Activated CD4-positive, alpha-beta T cell treated with anti-CD3 and anti-CD28 coated beads, Interleukin-2, Interleukin-6, amounts not matched to agents 100 ng/mL and 50 ng/mL, durations not matched to agents 16 hours and 8 hours (primary cell): ENCODE measurements at places on chromosomes 2 and 18.

GRCh38 chr18:74975001-74975400 lies 233.9 kb downstream of the PTGR3 start:
- DNase-seq = no peak

- DNase-seq = no peak
Observed at GRCh38 chr2:73828389-73828817, 358 bp upstream of the STAMBP start.

- no peak for DNase-seq
Observed at GRCh38 chr2:215874418-215874817, 138.9 kb downstream of the MREG start.

DNA sequence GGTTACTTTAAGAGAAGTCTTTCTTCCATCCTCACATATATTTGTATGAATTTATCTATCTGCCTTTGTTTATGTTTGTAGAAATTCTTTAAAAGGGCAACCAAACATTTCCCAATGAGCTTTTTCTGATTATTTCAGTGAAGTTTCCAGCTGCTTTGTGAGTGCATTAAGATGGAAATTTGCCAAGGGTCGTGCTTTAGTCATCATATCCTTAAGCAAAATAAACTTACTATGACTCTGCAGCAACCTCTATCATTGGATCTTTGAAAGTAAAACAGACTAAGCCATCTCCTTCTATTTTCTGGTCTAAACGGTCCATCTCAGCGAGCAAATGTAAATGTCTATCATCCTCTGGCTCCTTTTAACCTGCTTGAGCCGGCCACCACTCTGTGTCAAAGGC lies 489.3 kb downstream of the SOX11 start:
- no peak for DNase-seq

- no peak for DNase-seq
Observed at GRCh38 chr2:15919716-15920434, 20.5 kb upstream of the MYCN start.

- no peak for DNase-seq
Observed at GRCh38 chr18:77321823-77322805, 72.5 kb downstream of the GALR1 start.

- no peak for DNase-seq
Observed at GRCh38 chr2:134161170-134161547, 92.7 kb upstream of the MGAT5 start.

DNA sequence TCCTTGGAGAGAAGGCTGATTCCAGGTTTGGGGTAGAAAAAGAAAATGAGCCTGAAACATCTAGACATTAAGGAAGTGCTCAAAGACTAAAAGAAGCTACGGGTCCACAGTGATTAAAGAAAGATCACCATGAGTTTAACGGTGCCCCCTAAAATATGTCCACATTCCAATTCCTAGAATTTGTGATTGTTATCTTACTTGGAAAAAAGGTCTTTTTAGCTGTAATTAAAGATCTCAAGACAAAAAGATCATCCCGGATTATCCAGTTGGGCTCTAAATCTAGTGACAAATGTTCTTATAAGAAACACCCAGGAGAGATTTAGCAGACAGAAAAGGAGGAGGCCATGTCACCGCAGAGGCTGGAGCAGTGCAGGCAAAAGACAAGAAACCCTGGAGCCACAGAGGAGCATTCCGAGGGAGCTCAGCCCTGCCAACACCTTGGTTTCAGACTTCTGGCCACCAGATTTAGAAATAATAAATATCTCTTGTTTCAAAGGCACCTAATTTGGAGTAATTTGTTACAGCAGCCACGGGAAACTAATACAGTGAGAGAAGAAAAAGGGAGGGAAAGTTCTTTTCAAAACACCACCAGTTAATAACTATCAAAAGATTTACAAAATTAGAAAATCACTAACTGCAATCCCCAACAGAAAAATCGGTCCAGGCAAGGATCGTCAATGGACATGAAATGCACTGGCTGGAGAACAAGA lies 8.5 kb downstream of the UXS1 start:
- DNase-seq = no peak

DNA sequence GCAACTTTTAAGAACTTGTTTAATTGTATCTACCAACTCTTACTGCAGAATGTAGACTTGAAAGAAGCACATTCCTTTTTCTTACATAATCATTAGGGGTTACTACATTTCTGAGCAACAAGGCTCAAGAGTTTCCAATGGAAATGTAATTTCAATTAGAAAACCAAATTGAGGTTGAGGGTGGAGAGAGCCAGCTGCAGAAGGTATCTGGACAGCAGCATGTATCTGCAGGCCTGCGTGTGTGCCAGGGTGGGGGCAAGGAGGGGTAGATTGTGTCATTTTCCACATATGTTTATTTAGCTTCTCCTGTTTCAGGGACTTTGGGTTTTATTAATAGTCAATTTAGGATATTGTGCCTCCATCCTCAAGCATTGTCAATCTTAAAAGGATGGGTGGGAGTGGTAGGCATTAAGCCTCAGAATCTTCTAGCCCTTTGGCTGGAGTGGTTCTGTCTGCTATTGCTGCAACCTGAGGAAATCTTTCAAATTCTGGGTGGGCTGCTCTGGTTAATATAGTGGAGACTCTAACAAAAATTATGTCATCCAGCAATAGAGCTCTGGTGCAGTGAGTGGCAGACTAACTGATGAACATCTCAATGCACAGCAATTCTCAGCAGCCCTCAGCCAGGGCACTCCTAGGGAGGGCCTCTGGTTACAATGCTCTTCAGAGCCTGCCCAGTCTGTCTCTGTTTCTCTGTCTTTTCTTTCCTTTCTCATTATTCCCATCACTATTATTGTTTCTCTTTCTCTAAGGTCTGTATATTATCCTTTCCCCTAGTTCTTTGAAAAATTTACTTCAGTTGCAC lies 151.4 kb downstream of the RPIA start:
- no peak for DNase-seq

DNA sequence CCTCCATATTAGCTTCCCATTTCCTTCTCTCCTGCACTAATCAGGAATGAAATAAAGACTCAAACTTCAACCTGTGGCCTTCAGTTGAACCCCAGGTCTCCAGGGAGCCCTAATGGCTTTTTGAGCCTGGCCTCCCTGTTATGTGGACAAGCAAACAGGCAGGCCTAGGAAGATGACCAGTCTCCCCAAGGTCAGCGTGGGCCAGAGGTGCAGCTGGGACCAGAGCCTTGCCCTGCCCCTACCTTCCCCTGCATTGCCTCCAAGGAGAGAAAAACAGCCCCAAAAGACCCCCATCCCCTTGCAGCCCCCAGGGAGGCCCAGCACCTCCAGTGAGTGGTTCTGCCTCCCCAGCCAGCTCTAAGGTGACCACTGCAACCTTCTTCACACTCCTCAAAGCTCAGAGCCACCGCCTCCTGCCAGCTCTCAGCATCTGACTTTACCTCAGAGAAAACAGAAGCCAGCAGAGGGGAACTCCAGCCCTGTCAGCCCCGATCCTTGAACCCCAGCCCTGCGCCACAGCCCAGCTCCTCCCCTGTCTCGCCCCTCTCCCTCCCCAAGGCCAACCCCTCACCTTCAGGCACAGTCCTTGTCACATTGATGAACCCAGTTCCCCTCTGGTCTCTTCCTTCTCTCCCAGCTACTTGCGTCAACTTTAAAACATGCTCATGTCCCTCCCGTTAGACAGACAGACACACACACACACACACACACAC lies 59.5 kb upstream of the ID2 start:
- no peak for DNase-seq

DNA sequence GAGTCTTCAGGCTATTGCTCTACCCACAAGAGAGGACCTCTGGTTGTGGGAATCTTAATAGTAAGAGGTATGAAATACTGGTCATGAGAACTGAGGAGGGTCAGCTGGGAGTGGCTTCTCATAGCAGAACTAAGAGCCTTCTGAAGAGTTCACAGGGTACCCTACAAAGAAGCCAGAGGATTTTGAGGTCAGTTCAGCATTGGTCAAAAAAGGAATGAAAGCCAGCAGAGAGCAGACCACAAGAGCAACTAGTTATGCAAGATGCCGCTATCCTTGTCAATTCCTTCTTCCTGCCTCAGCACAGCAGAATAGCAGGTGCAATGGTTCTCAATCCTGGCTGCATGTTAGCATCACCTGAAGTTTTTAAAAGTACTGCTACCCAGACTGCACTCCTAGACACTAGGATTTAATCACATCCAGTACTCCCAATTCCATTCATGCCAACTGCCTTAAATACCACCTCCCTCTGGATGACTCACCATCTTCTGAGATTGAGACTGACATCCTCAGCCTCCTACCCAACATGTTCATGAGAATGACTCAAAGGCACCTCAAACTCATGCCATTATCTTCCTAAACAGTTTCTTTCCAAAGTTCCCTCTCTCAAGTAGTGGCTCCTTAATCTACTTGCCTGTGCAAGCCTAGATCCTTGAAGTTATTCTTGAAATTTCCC lies 81.0 kb upstream of the RBMS1 start:
- no peak for DNase-seq

- peak; percentile 17 for DNase-seq
Observed at GRCh38 chr18:23661735-23662308, 889 bp downstream of the ANKRD29 start.

GRCh38 chr2:117771969-117772630 lies 42.4 kb upstream of the DDX18 start:
- no peak for DNase-seq

DNA sequence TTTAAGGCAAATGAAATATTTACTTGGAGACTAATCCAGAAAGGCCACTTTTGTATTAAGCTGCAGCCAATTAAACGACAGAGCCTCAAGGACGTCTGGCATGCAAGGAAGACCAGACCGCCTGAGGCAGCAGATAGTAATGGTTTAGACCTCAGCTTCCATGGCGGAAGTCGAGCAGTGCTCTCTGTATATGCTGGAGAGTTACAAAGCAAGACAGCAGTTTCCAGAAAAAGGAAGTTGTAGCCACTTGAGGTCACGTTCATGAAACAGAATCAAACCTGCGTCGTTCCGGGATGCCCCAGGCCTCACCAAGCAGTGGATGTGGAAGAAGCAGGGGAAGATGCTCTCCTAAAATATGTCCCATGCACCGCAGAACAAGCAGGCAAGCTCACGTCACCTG lies 142.0 kb downstream of the PTGR3 start:
- no peak for DNase-seq

- DNase-seq = no peak
Observed at GRCh38 chr2:133589456-133589855, 21.2 kb upstream of the NCKAP5 start.

DNA sequence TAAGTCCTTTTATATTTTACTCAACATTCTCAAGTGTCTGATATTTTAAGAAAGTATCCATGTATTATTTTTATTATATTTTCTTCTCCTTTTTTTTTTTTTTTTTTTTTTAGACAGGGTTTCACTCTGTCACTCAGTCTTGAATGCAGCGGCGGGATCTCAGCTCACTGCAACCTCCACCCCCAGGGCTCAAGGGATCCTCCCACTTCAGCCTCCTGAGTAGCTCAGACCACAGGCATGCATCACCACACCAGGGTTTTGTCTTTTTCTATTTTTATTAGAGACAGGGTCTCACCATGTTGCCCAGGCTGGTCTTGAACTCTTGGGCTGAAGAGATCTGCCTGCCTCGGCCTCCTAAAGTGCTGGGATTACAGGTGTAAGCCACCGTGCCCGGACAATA lies 212.1 kb downstream of the TCF4 start:
- no peak for DNase-seq

GRCh38 chr2:100289020-100289419 lies 33.3 kb downstream of the LONRF2 start:
- peak; percentile 75 for DNase-seq

- DNase-seq = peak; percentile 57
Observed at GRCh38 chr2:229832510-229832898, 89.3 kb downstream of the TRIP12 start.

- no peak for DNase-seq
Observed at GRCh38 chr2:223121283-223121682, 69.3 kb downstream of the KCNE4 start.

- DNase-seq = no peak
Observed at GRCh38 chr2:69518841-69519240, 81.6 kb upstream of the NFU1 start.

GRCh38 chr2:241091201-241091600 lies 10.9 kb downstream of the MTERF4 start:
- no peak for DNase-seq

- no peak for DNase-seq
Observed at GRCh38 chr18:5620289-5620688, 76.5 kb upstream of the EPB41L3 start.

DNA sequence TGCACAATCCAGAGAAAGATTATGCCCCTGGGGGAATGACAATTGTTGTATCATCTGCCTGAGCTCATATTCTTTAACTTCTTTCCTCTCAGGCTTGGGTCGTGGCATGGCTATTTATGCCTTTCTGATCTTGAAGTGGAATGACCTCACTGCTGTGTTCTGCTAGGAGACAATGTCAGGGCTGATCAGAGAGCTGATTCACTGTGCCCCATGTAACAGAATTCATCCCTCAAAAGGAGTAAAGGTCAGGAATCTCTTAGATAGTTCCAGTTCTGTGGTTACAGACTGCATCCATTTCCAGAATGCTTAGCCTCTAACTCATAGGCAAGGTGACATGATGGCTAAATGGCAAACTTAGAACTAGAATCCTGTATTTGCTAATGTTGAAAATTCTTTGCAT lies 511.7 kb upstream of the CNTNAP5 start:
- no peak for DNase-seq

- peak; percentile 71 for DNase-seq
Observed at GRCh38 chr2:70087702-70088597, 673 bp downstream of the PCBP1 start.

- DNase-seq = no peak
Observed at GRCh38 chr2:217671871-217672270, 330.9 kb downstream of the TNS1 start.

- DNase-seq = no peak
Observed at GRCh38 chr2:121831841-121832240, 76.4 kb downstream of the TSN start.

GRCh38 chr2:209305746-209306196 lies 118.1 kb upstream of the MAP2 start:
- DNase-seq = no peak

DNA sequence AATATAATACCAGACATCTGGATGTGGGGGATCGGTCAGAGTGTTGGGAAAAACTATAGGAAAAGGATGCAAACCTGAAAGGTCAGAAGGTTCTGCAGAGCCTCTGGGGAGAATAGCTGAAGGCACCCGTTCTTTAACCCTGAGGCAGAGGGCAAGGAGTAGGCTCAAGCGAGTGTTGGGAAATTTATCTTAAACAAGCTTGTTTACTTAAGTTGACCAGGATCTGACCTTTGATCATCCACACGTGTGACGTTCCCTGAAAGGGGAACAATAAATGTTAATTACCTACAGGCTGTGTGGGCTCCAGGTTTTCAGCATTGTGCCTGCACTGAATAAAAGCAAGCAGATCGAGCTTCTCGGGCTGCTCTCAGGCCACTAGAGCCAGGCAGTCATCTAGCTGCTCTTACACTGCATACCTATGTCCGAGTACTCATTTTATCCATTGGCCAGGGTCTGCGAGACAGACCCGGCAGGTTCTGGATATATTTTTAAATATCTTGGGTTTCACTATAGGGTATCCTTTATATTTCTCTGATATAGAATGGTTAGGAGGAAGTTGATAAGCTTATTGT lies 400.6 kb upstream of the CHST9 start:
- DNase-seq = no peak

DNA sequence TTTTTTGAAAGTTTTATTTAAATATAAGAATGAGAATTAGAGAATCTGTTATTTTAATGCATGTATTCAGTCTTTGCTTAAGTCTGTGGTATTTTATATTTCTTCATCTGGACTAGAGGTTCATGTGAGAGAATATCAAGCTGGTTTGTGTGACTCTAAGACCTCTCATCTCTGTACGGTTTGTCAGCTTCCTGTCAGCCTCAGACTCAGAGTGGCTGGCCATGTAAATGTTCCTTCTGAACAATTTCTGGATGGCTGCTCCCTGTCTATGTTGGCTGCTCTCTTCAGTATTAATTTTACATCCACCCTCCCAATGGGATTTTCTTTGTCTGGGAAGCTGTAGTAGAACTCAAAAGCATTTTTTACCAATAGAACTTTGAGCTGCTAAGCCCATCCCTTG lies 225.3 kb upstream of the THUMPD2 start:
- DNase-seq = no peak
